ENCODE measurements at places on chromosomes 3 and 15. TPM values are rescaled to one million over a fixed set of nuclear protein-coding genes. Genes with fewer than 3 reads are reported as not detected.

The ASB14 gene
- total RNA-seq: not detected

The PRR23C gene
- not detected for total RNA-seq

The TPM1 gene
- total RNA-seq: 4.0 TPM

The C2CD4B gene
- total RNA-seq: not detected

DNA sequence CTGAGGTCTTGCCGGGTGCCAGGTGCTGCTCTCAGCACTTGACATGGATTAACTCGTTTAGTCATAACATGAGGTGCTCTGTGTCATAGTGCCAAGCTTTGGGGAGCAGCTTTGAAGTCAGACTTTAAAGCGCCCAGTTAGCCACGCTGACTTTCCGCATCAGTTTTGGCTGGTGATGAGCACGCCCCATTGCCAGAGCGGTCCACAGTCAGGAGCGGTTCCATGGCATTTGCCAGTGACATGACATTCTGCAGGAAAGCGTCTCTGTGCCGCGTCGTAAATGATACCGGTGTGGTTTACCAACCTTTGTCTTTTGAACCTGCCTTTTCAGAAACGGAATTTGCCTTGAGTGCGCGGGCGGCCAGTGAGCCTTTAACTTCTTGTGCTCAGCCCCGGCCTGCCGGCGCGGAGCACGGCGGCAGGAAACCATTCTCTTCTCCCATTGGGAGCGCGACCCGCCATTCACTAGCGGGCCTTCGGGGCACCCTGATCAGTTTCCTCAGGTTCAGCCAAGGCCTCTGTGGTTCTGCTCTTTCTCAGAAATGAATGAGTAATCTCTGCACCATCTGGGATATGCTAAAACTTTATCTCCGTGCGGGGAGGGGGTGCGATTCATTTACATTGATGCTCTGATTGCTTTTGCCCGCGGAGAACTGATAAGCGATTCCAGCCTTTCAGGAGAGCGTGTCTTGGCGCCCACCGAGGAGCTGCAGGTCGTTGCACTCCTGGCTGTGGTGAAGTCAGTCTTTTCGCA, 1.7 kb upstream of the SLC2A2 start:
- H3K27me3 ChIP-seq: peaks cover 19% of the 10 kb centered on the region
- H3K4me3 ChIP-seq: no peak overlapping the region
- H3K36me3 ChIP-seq: no peaks in the 10 kb centered on the region
- H3K4me1 ChIP-seq: no peaks in the 10 kb centered on the region
- DNase-seq: peak; percentile 53

The FMN1 gene
- total RNA-seq: 0.04 TPM

The PRSS50 gene
- total RNA-seq: not detected

DNA sequence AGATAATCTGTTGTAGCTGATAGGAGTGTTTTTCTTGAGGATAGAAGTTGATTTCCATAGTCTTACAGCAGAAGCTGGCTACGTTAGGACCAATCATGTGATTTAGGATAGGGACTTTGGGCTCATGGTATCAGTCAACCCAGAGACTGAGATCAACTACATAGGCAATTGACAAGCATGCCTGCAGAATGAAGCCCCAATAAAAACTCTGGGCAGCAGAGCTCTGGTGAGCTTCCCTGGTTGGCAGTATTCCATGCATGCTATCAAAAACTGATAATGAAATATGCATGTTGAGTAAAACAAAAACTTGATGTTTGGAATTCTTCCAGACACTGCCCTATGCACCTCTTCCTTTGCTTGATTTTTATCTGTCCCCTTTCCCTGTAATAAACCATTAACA, 38.0 kb downstream of the SUCNR1 start:
- no peak for DNase-seq
- peaks cover 11% of the 10 kb centered on the region for H3K27me3 ChIP-seq
- H3K27ac ChIP-seq: no peak overlapping the region
- H3K4me1 ChIP-seq: no peaks in the 10 kb centered on the region
- no peaks in the 10 kb centered on the region for H3K36me3 ChIP-seq

DNA sequence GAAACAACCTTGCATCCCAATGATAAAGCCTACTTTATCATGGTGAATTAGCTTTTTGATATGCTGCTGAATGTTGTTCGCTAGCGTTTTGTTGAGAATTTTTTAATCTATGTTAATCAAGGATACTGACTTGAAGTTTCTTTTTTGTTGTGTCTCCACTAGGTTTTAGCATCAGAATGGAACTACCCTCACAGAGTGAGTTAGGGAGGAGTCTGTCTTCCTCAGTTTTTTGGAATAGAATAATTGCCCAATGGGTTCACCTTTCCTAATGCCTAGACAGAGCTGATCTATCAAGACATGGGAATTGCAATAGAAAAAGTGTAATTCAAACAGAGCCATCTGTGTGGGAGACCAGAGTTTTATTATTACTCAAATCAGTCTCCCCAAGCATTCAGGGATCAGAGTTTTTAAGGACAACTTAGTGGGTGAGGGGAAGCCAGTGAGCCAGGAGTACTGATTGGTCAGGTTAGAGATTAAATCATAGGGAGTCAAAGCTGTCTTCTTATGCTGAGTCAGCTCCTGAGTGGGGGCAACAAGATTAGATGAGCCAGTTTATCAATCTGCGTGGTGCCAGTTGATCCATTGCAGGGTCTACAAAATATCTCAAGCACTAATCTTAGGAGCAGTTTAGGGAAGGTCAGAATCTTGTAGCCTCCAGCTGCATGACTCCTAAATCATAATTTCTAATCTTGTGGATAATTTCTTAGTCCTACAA, 237.4 kb upstream of the PPP2R3A start:
- no peaks in the 10 kb centered on the region for H3K4me1 ChIP-seq
- no peaks in the 10 kb centered on the region for H3K36me3 ChIP-seq
- no peak for DNase-seq
- no peak overlapping the region for H3K4me3 ChIP-seq
- no peak overlapping the region for H3K27ac ChIP-seq

DNA sequence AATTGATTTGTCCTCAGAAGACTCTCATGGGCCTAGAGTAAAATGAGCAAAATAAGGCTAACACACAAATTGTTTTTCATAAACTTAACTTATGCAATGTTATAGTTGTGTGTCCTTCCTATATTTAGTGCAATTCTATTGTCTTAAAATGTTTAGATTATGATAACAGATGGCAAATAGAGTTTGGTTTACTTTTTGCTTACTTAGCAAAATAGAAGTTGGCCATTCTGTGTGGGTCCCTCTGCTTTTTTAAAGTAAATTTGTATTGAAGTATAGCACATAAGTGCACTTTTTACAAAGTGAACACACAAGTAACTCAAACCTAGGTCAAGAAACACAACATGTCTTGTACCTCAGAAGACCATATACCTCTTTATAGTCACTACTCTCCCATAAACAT, 150.6 kb upstream of the RARB start:
- DNase-seq: no peak
- no peaks in the 10 kb centered on the region for H3K36me3 ChIP-seq
- no peak overlapping the region for H3K4me3 ChIP-seq
- no peaks in the 10 kb centered on the region for H3K4me1 ChIP-seq
- no peak overlapping the region for H3K27ac ChIP-seq

The UACA gene
- total RNA-seq: 4.1 TPM

- no peak for DNase-seq
- H3K4me1 ChIP-seq: no peaks in the 10 kb centered on the region
- peaks cover 8% of the 10 kb centered on the region for H3K27me3 ChIP-seq
Measured at GRCh38 chr3:14631101-14631497, 20.5 kb upstream of the CCDC174 start.

The RBPMS2 gene
- total RNA-seq: 0.10 TPM

Measured in activated CD4-positive, alpha-beta T cell treated with anti-CD3 and anti-CD28 coated beads, Interleukin-2, amount 10 ng/mL, durations not matched to agents 7 days and 5 days (primary cell).